ENCODE measurements at places on chromosomes 2 and 18.

DNA sequence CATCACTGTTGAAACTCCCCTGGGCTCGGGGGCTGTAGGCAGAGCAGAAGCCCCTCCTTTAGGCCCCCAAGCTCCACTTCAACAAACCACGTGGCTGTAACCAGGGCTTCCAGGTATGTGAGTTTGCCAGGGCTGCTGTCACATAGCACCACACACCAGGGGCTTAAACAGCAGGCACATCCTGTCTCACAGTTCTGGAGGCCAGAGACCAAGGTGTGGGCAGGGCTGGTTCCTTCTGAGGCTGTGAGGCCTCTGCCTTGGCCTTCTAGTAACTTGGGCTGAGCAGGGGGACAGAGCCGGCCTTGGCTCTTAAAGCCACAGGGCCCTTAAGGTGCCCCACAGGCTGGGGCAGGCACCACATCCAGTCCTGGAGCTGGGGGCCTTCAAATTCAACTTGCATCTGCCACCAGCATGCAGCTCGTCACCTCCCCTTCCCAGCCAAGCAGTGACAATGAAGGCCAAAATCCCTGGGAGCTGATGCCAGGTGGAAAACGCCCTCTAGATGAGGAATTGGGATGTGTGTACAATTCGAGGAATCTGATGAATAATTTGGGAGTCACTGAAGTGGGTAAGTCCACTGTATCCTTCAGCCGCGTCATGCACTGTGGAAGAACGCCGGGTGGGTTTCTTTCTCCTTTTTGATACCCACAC is 104.2 kb upstream of the ODC1 start:
- no peak for DNase-seq

DNA sequence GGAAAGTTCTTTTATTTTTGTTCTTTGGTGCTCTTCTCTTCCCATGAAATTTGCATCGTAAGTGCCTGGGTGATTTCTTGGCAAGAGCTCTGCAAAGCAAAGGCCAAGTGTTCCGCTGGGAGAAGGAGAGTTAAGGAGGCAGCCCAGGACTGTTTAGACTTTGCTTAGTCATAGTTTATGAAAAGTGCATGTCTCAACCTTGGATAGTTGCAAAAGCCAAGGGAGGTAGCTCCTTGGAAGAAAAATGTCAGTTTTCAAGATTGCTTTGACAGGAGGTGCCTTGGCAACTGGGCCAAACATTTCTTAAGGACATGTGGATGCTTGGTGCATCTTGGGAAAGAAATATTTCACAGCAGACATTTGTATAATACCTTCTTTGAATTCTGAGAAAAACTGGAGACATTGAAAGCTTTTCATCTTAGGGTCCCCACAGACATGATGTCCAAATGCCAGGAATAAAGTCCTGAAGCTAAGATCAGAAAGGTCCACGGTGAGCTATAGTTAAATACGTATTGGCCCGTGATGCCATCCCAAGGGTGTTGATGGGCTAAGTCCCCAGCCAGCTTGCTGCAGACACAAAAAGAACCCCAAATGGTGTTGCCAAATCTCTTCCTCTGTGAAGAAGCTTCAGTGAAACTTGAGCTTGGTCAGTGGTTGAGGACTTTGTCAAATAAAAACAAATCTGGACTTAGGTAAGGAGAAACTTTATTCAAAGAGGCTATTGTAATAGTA is 96.3 kb upstream of the THUMPD2 start:
- no peak for DNase-seq

DNA sequence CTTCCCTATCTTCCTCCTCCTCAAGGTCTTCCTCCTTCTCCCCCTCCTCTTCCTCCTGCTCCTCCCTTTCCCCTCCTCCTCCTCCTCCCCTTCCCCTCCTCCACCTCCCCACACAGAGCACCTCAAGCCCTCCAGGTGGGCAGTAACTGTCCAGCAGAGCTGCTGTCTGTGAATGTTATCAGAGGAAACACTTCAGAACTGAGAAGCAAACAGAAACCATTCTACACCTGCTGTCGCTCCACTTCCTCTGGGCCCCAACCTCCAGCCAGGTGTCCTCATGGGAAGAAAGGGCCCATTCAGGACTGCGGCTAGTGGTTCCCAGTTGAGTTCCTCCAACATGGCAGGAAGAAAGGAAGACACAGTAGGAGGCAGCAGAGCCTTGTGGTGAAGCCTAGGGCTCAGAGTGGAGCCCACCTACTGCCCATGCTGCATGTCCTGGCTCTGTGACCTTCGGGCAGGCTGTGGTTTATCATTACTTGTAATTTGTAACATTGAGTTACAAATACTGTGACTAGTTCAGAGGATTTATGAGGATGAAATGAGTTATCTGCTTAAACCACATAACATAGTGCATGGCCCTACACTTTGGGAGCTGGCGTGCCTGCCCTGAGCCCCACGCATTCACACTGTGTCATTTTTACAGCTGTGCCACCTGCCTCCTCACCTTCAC is 165.9 kb upstream of the ID2 start:
- no peak for DNase-seq

GRCh38 chr2:219109471-219109870 is 48.8 kb upstream of the IHH start:
- peak; percentile 37 for DNase-seq

GRCh38 chr2:218017211-218018053 is 14.6 kb upstream of the TNS1 start:
- DNase-seq: no peak

- DNase-seq: no peak
Measured at GRCh38 chr2:207513551-207514257, 16.1 kb upstream of the CREB1 start.

GRCh38 chr2:136645236-136645828 is 120.0 kb upstream of the THSD7B start:
- DNase-seq: no peak

DNA sequence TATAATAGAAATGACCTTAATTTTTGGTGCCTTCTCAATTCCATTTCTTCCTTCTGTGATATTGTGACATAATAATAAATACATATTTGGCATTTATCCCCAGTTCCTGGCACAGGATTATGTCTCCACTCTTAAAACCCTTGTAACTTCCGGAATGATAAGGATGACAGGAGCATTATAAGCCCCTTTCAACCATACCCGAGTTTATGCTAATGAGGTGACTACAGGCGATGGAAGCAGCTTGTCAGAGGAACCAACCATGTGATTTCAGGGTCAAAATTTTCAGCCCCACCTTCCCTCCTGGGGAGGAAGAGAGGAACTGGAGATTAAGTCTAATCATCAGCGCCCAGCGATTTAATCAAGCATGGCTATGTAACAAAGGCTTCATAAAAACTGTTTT is 528.5 kb upstream of the CRIM1 start:
- no peak for DNase-seq

DNA sequence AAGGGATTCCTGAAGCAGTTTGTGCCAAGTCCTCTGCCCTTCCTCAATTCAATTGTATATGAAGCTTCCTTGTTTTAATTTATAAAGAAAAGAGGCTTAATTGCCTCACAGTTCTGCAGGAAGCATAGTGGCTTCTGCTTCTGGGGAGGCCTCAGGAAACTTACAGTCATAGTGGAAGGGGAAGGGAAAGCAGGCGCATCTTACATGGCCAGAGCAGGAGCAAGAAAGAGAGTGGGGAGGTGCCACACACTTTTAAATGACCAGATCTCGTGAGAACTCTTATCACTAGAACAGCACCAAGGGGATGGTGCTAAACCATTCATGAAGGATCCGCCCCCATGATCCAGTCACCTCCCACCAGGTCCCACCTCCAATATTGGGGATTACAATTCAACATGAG is 114.2 kb downstream of the SGPP2 start:
- no peak for DNase-seq

GRCh38 chr18:36284671-36285295 is 12.7 kb upstream of the FHOD3 start:
- peak; percentile 38 for DNase-seq

GRCh38 chr2:219769090-219769910 is 141.9 kb downstream of the SLC4A3 start:
- no peak for DNase-seq

- no peak for DNase-seq
Measured at GRCh38 chr2:101264360-101264939, 11.8 kb downstream of the CNOT11 start.

Data from activated T-cell treated with anti-CD3 and anti-CD28 coated beads for 4 hours (primary cell).